ENCODE measurements at places on chromosomes 6 and 20.

- DNase-seq, result no peak
These were observed 48.9 kb downstream of the PRDM1 start for GRCh38 chr6:106134906-106135634.

- DNase-seq, result no peak
These were observed 99.1 kb upstream of the PRSS16 start for GRCh38 chr6:27148404-27148795.

- no peak for DNase-seq
These were observed 70.9 kb downstream of the CD40 start for GRCh38 chr20:46188866-46189541.

GRCh38 chr20:39974966-39975501, 714.0 kb downstream of the MAFB start:
- DNase-seq, result no peak

DNA sequence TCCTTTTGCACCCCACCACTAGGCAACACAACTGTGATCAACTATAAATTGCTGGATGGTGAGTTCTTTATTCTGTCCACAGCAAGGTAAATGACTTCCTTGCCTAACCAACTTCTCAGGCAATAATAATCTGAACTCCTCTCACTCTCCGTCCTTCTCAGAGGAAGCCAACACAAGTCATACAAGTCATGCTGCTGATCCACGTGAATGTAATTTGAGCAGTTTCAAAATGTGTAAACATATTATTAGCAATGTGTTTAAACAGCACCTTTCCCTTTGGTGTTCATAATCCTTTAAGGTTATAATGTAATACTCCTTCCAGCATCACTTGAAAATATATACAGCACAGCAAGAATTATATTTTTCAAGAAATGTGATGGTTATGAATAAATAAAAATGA, 127.9 kb downstream of the QRSL1 start:
- DNase-seq, result no peak

DNA sequence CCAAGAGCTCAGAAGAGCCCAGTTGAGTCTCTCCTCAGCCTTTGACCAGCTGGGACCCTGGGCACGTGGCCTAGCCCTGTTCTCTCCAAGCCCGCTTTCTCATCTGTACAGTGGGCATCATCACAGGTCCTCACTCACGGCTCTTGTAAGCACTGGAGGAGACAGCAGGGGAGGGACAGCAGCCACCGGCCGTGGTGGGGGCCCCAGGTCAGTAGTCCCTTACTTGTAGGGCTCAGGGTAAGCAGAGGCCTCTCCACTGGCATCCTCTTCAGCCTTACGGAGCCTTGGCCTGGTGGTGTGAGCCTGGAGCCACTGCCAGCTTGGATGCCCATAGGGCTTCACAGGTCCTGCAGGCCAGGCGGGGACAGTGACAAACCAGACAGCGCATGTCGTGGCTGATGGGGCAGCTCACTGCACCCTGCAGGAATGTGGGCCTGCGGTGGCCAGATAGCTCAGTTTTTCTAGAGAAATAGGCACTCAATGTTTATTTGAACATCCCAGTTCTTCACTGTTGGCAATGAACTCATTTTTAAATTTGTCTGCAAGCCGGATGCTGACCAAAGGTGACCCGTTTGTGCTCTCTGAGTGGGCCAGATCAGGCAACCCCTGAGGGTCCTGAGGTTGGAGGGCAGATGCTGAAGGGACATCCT, 65.1 kb downstream of the ADNP start:
- no peak for DNase-seq

DNA sequence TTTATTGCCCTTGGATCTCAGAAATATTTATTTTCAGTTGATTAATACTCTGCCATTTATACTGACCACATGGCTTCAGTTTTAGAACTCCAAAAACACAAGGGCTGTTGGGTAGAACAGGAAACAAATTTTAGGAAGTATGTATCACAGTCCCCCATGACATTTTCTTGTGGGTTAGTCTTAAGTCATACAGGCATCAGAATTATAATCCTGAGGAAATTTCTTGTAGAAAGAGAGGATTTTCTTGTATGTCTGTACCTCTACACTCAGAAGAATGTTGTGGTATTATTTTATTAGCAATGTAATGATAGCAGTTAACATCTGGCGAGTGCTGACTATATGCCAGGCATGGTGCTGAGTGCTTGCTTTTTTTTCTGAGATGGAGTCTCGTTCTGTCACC, 302.9 kb downstream of the CLIC5 start:
- DNase-seq, result no peak

- no peak for DNase-seq
These were observed 97.8 kb downstream of the RAMACL start for GRCh38 chr6:166488701-166489100.

- no peak for DNase-seq
These were observed 260.6 kb upstream of the BMP2 start for GRCh38 chr20:6506906-6507305.
